ENCODE measurements at places on chromosomes 7 and 10.

GRCh38 chr7:116571552-116571951 is 46.7 kb downstream of the CAV1 start:
- DNase-seq, result no peak

DNA sequence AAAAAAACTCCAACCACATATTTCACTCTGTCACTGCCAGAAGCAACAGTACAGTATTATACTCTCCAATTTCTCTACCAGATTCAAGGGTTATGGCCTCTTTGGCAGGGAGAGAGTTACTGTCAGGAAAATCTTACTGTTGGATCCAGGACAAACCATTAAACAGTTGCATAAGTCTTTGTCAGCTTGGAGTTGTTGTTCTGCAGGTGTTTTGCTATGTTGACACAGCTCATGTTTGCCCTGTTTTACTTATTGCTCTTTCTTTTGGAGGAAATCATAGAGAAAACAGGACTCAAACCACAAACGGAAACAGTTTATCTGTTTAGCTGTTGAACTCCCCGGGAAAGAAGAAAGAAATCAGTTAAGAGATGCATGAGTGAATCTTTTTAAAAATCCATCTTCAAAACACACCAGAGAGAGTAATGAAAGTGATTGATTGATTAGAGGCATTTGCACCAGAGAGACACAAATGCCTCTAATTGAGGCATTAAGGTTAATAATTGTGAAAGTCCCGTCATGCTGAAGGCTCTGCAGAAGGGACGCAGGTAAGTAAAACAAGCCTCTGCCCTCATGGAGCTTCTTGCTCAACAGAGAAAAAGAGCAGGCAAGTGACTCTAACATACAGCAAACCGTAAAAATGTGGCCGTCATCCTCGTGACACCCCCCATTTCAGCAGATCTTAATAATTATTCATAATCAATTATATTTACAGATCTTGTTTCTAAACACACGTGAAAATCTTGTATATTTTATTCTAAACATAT is 38.7 kb upstream of the ARHGAP21 start:
- DNase-seq, result no peak

- no peak for DNase-seq
These were observed 133.1 kb downstream of the TFPI2 start for GRCh38 chr7:93757426-93757825.

DNA sequence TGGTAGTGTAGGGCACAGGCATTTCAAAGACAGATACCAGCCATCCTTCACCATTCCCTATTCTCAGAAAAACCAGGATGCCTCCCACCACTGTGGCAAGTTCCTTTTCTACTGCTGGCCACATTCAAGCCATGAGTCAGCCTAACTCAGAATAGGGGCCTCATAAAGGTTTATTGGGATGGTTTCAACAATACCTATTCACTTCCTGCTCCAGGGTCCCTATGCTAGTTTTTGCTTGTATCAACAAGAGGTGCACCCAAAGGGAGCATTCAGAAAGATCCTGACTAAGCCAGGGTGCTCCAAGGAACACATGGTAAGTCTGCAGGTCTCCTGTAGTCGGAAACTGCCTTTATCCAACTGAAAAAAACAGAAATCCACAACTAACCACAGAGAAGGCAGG is 76.9 kb upstream of the EGR2 start:
- DNase-seq, result no peak

DNA sequence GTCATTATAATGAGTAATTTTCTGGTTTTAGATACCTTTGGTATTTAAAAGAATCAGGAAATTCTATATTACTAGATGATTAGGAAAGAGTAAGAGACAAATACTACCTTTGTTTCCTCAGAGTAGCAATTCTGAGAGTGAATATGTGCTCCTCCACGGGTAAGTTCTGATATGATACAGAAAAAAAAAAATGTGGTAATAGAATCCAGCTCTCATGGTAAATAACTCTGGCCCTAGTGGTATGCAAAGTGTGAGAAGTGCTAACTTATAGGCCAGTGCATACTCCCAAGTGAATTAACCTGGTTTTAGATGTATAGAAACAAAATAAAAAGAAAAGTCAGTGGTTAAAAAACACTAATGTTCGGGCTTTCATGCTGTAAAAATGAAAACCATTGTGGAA is 512.6 kb upstream of the SEMA3D start:
- DNase-seq, result no peak

DNA sequence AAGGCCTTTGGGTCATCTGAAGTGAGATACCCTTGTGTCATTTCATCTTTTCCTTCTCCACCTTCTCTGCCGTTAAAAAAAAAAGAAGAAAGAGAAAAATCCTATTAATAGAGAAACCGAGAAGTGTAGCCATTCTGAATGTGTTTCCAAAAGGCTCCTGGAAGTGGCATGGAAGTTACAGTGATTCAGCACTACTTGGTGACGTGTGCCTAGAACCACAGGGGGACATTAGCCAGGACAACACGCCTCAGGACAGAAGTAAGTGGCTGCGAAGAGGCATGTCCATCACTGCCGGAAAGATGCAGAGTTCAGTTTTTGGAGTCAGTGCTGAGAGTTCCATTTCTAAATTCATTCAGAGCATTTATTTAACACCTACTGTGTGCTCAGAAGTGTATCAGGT is 6.3 kb downstream of the HTRA1 start:
- no peak for DNase-seq

DNA sequence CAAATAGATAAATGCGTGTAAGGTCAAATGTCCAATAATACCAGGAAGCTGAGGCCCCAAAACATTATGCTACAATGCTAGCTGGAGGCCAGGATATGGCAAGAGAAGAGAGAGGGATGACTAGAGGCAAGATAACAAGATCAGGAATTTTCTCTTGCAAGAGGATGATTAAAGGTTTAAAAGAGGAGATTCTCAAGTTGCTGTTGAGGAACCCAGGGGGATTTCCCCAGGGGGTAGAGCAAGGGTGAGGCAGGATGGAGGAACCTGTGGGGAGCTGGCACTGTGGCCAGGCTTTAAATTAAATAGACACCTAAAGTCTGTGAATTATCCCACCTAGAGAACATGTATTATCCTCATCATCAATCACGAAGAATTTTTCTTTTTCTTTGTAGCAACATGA is 3.4 kb upstream of the TAS2R60 start:
- no peak for DNase-seq

GRCh38 chr10:112986544-112987190 is 36.6 kb downstream of the TCF7L2 start:
- DNase-seq, result no peak

DNA sequence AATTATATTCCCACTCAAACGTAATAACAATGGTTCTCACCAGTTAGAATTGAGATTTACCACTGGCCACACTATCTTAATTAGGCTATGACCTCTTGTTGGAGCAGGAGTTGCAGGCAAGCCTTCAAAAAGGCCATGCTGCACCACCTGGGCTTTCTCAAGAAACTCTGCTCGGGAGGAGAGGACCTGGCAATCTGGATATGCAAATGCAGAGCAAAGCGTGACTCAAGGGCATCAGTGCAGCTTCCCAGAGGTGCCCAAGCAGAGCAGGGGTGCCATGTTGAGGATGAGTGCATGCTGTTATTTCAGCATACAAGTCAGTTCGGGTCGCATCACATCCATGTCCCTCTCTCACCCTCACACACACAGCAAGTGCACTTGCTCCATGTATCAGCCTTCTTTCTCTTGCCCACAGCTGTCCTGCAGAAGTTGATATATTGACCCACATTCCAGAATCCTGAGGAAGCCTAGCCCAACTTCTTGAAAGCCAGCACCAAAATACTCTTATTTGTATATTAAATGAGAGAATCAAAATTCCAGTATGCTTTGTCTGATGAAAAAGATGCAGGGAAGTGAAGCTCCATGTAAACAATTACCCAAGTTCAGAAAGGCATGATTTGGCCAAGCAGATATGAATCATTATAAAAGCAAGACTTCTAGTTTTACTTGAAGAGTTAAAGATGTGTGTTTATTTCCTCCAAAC is 55.7 kb upstream of the IL6 start:
- DNase-seq, result no peak

GRCh38 chr7:19145434-19146115 is 354 bp upstream of the FERD3L start:
- DNase-seq, result no peak

- no peak for DNase-seq
These were observed 120.0 kb downstream of the MKX start for GRCh38 chr10:27625452-27626211.

DNA sequence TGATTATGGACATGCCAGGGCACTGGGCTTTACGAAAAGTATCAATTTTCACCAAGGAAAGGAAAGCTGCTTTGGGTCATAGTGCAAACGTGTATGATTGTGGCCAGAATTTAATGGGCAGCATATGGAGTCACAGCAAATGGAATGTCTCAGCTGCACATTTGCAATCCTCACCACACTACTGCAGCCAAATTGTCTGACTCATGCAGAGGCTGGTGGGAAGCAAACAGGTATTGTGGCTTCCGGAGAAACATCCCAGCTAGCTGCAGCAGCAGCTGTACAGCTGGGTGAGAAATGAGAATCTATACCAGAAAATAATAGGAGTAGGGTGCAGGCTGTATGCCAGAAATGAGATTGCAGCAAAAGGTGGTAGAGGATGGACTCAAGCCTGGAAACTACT is 374.7 kb upstream of the VWC2 start:
- no peak for DNase-seq

DNA sequence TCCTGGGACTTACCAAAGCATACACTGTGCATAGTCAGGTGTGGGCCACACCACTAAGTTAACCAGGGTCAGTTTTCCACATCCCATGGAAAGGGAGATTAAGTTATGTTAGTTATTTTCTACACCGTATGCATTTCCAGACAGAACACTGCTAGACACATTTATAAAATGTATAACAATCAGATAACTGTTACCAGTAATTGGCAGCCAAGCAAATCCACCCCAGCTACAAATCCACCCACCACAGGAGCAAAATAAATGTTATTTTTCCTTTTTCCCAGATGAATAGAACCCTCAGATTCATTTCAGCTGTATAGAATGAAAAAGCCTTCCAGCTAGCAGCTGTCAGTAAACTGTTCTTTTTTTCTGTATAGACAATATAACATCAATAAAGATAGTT is 256.9 kb upstream of the FZD1 start:
- DNase-seq, result no peak

- no peak for DNase-seq
These were observed 744.7 kb upstream of the GALNT17 start for GRCh38 chr7:70387217-70387616.

- DNase-seq, result no peak
These were observed 12.5 kb downstream of the COL13A1 start for GRCh38 chr10:69814251-69814650.

- DNase-seq, result no peak
These were observed 13.4 kb downstream of the MBL2 start for GRCh38 chr10:52759154-52759553.

DNA sequence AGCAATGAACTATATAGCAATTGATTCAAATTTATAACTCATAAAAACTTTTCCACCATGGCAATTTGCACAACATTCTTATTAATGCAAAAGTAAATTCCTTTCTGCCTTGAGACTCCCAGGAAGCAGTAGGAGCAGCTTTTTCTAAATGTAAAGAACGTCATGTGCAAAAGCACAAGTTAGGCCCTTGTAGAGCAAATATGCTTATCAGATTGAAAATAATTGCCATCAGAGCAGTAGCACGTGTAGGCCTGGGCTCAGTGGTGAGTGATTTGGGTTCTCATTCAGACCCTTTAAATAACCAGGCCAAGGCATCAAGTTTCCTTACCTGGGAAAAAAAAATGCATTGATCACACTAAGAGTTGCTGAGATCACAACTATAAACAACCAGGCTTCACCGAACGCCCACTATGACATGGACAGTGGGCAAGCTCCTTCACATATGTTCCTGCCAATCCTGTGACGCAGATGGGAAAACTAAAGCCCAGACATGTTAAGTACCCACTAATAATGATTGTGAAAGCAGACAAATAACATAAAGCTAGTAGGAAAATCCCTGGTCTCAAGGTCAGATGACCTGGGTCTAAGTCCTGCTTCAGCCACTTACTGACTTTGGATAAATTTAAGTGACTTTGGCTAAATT is 22.1 kb upstream of the SAR1A start:
- DNase-seq, result no peak

GRCh38 chr10:127878475-127879055 is 14.2 kb downstream of the CLRN3 start:
- DNase-seq, result no peak

GRCh38 chr10:132100556-132101349 is 35.0 kb downstream of the JAKMIP3 start:
- no peak for DNase-seq

DNA sequence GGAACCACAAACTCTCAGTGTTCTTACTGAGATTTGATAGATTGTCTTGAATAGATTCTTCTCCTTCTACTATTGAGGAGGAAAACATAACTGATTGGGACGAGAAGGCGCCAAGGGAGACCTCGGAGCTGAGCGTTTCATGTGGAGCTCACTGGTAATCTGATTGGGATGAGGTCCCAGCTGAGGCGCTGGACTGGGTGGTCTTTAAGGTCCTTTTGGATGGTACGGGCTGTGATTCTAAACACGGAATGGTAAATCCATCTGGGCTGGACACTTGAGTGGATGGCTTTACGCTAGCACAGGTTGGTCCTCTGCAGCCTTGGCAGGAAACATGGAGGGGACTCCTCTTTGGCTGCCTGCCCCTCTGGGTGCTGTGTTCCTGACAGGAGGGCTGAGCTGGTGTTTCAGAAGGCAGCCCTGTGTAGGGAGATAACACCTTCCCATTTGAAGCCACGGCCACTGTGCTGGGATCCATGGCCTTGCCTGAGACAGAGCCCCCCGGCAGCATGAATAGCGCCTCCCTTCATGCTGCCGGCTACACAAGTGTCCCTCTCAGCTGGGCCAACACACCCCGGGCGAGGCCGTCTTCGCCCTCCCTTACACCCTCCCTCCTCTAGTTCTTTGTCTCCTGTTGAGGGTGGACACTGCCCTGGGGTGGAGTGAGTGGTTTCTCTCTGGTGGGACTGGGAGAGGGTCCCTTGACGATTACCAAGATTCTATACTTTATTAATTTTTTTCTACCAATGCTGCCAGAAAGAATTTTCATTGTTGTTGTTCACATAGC is 203.2 kb upstream of the SHH start:
- DNase-seq, result no peak

DNA sequence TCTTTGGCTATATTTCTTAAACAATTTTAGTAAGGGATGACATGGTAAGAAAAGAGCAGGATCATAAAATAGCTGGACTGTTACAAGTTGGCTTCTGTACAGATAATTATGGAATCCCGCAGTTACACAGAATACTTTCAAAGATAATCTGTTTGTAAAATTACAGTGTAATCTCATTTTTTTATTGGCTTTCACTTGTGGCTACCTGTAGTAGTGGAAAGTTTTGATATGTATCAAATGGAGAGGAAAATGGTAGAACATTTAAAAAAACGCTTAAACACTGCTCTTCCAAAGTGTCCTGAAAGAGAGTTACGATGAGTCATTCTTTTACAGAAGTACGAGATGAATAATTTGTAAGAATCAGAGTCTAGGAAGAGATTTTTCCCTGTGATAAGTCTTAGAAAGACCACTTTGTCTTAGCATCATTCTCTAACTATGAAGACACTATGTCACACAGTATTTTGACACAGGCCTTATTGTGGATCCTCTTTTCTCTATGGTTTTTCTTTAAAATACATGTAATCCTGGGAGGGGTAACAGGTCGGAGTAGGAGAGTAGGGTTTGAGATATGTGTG is 215.0 kb upstream of the DKK1 start:
- DNase-seq, result no peak

Data from NCI-H187 (cell line).